ENCODE measurements at places on chromosomes 5 and 9. TPM values are rescaled to one million over a fixed set of nuclear protein-coding genes. Genes with fewer than 3 reads are reported as not detected.

GRCh38 chr5:124111886-124112285, 599.9 kb downstream of the CSNK1G3 start:
- DNase-seq, result no peak

- DNase-seq, result no peak
Observed at GRCh38 chr9:110065532-110065931, 142.4 kb downstream of the C9orf152 start.

- peak; percentile 94 for DNase-seq
Observed at GRCh38 chr5:76402251-76402885, 717 bp upstream of the IQGAP2 start.

The LTC4S gene
- total RNA-seq, result 4.0 TPM

The OR13D1 gene
- not detected for total RNA-seq

DNA sequence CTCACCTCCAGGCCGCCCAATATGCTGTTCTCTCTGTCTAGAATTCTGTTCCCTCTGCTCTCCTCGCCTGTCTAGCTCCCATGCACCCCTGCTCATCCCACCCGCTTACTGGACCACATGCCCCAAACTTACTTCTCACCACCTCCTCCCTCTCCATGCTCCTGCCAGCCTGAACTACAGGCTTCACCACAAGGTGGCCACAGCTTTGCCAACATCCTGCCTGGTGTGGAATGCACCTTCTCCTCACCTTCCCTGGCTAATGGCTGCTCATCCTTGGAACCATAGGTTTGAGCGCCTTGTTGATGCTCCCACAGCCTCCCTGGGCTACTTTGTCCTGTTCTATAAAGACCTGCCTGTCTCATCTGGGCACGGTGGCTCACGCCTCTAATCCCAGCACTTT, 9.6 kb downstream of the LAMC3 start:
- DNase-seq, result no peak

GRCh38 chr9:21796768-21797167, 5.7 kb upstream of the MTAP start:
- DNase-seq, result no peak
